ENCODE measurements at places on chromosomes 1 and 21.
A peak's percentile ranks its signal among the peaks of the same experiment; 100 is the strongest.

DNA sequence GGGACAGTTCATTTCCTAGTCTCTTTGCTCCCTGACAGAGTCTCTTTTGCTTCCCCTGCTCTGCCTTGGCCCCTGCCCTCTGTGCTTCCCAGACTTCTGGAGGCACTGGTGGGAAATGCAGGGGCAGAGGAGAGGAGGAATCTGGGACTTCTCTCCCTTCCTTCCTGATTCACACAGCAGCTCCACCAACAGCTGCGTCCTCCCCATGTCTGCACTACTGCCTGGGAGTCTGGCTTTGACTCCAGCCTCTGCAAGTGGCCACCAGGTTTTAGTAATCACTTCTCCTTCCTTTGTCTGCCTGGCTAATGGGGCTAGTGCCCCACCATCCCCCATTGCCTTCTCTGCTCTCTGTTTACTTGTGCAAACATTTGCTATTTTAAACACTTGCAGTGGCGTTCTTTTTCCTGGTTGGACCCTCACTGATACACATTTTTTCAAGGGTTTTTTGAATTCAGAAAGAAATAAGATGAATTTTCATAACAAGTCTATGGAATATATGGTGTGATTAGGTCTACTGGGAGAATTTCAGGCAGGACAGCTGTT is 21.9 kb downstream of the FASLG start:
- DNase-seq = peak; percentile 20

GRCh38 chr1:68495532-68495931 is 1.4 kb downstream of the DEPDC1 start:
- DNase-seq = peak; percentile 49

DNA sequence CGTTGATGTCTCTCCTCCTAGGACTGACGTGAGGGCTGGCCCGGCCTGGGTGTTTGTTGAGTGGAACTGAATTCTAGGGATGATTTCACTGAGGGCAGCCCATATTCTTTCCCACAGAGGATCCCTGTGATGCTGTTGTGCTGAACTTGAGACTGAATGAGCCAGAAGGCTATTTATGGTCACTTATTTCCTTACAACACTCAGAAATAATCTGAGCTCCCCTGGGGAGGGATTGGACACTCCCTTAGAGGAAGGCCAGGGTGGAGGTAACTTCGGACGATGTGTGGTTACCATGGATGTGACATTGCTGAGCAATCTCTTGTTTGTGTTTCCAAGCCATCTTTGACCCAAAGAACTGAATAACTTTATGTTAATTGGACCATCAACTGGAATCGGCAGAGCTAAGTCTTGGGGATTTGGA is 5.1 kb upstream of the TMCO4 start:
- DNase-seq = no peak

DNA sequence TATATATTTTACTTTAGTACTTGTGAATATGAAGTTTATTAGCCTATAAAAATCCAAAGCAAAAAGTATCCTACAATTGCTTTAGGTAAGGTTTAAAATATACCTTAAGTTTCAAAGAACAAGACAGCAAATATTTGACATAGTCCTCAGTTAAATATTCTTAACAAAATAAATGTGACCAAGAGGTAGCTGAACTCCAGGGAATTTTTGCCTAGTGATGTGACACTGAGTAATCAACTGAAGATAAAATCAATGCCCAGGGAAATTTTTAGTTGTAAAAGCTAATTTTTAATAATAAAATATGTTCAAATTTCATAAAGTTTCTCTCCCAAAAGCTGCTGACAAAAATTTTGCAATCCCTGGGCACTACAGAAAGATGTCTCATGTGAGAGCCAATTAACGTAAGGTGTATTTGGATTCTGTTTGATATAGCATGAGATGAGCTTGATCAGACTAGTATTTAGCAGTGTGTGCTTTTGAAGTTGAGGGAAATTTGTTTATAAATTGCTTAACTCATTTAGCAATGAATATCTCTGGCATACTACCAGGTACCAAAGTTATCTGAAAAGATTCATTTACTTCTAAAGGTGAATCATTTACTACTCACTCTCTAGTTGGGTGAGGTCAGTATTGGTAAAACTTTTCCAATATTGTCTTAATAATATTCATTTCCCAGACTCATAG is 80.2 kb upstream of the PALMD start:
- DNase-seq = no peak

DNA sequence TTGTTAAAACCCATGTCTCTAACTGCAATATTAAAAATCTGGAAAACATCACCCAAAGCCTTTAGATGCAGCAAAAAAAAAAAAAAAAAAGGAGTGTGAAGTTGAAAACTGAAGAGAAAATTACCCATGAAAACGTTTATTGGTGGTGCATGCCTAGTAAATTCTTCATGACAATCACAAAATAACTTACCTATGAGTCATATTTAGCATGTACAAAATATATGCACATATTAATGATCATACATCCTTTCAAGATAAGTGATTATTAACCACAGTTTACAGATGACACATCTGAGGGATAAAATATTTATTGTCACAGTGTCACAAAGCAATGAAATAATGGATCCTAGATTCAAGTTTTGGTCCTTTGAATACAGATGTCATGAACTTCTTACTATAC is 505.2 kb upstream of the NR5A2 start:
- no peak for DNase-seq

GRCh38 chr1:153404086-153404635 is 12.2 kb upstream of the S100A7A start:
- no peak for DNase-seq

- peak; percentile 99 for DNase-seq
These were observed 20.6 kb downstream of the CSF1 start for GRCh38 chr1:109931189-109931731.

DNA sequence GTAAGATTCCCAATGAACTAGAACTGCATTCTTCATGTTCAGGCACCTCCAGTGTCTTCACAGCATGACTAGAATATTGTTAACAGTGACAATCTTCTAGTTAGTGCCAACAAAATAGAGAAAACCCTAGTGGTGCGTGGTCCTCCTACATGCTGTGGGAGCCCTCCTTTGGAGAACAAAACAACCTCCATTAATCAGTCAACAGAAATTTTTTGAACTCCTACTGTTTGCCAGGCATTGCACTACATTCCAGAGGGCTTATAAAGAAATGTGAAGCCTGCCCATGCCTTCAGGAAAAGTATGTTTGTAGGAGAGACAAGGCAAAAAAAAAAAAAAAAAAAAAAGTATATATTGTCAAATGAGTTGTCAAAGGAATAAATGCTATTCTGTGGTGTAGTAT is 252.7 kb downstream of the LRRC40 start:
- DNase-seq = no peak

DNA sequence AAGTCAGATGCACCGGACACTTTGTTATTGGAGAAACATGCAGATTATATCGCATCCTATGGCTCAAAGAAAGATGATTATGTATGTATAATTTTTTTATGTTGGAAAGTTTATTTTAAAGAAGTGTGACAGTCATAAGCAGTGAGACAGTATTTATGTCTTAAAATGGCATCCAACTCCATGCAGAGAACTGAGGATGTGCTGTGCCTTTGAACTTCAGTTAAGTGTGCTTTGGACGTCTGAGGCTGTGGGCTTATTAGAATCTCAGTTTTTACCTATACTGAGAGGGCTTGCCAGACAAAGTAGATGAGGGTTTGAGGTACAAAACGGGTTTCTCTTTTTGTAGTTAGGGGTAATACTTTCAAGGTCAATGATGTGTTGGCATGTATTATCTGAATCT is 1.5 kb downstream of the RABGGTB start:
- no peak for DNase-seq

- DNase-seq = no peak
These were observed 177.3 kb upstream of the PLXNA2 start for GRCh38 chr1:208421486-208421885.

DNA sequence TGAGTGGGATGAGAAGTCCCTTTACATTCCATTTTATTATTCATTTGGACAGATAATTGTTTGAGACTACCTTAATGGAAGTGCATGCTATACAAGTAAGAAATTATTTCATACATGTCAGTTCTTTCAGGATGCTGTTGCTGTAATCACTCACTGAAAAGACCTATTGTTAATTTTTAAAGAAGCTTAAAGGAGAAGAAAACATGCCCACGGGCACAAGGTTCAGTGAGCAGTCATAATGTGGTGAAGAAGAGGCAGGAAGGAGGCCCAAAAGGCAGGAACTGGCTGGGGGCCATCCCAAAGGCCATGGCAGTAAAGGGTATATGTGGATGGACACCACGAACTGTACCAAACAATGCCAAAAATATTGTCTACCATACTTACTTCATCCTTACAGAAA is 206.0 kb downstream of the LYPLAL1 start:
- DNase-seq = no peak

DNA sequence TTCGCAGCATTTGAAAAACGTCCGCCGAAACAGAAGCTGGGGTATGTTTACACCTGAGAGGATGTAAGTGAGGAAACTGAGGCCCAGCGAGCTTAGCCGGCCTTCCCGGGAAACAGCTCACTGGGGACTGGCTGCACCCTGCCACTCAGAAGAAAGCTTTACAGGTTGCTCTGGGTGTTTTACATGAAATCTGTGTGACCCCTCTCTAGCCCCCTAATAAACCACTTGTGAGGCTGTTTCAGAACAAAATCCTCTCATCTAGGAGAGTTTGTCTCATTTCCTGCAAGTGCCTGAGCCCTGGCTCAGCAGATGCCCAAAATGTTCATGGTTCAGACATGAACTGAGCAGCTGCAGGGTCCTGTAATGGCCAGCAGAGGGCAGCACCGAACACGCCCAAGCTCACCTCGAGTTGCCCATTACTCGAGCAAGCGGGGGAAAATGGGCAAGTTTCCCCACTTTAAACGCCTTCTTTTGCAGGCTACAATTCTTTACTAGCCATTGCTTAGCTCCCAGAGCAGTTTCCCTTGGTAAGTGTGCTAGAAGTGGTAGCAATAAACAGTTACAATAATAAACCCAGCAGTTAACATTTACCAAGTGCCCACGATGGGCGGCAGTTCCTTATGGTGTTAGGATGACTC is 76.4 kb downstream of the FHAD1 start:
- DNase-seq = peak; percentile 91

GRCh38 chr1:234777856-234778220 is 167.9 kb upstream of the IRF2BP2 start:
- no peak for DNase-seq

GRCh38 chr1:219401724-219402625 is 210.9 kb downstream of the ZC3H11B start:
- DNase-seq = no peak

GRCh38 chr1:29644812-29645211 is 408.5 kb downstream of the PTPRU start:
- DNase-seq = no peak

GRCh38 chr1:236065509-236066005 is 667 bp upstream of the NID1 start:
- peak; percentile 26 for DNase-seq

GRCh38 chr1:67524143-67525052 is 94.2 kb upstream of the SERBP1 start:
- peak; percentile 35 for DNase-seq

DNA sequence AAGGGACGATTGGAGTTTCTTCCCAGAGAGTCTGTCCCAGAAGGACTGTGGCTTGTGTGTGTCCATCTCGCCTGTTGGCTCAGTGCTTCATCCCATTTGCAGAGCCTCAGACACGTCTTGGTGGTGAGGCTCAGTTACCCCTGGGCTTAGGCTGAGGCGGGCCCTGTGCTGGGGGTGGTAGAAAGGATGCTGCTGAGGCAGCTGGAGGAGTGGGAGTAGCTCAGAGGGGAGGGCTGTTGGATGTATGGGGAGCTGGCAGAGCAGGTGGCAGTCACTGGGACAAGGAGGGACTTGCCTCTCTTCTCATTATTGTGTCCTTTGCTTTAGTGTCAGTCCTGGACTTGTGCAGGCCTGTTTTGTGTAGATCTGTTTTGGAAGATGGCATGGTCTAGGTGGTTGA is 7.3 kb upstream of the MIIP start:
- DNase-seq = no peak

DNA sequence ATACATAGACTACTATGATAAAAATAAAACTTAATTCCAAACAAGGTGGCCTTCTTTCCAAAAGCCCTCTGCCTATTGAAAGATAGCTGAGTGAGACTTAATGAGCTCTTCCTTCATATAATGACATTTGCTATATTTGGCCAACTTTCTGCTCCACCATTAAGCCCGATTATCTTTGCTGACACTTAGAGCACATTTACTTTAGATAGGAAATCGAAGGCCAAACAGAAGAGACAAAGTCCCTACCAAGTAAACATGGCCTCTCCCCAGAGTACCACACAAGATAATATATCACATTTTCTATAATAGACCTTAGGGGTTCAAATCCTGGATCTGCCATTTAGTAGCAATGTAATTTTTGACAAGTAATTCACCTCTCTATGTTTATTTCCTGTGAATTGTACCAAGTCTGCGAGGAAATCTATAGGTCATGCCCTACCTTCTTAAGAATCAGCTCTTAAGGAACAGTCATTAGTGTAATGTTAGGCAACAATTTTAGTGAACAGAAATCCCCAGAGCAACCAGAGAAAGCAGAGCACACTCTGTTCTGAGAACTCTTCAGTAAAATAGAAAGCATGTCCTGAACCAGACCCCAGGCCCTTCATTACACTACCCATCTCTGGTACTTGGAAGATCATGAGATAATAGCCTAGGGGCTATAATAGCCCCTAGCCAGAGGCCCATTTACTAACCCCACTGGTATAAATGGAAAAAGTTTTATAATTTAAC is 17.3 kb upstream of the COA6 start:
- no peak for DNase-seq

- DNase-seq = no peak
These were observed 156.7 kb upstream of the NEGR1 start for GRCh38 chr1:72439036-72439435.

- DNase-seq = peak; percentile 68
These were observed 2.5 kb downstream of the CGN start for GRCh38 chr1:151513626-151514121.

DNA sequence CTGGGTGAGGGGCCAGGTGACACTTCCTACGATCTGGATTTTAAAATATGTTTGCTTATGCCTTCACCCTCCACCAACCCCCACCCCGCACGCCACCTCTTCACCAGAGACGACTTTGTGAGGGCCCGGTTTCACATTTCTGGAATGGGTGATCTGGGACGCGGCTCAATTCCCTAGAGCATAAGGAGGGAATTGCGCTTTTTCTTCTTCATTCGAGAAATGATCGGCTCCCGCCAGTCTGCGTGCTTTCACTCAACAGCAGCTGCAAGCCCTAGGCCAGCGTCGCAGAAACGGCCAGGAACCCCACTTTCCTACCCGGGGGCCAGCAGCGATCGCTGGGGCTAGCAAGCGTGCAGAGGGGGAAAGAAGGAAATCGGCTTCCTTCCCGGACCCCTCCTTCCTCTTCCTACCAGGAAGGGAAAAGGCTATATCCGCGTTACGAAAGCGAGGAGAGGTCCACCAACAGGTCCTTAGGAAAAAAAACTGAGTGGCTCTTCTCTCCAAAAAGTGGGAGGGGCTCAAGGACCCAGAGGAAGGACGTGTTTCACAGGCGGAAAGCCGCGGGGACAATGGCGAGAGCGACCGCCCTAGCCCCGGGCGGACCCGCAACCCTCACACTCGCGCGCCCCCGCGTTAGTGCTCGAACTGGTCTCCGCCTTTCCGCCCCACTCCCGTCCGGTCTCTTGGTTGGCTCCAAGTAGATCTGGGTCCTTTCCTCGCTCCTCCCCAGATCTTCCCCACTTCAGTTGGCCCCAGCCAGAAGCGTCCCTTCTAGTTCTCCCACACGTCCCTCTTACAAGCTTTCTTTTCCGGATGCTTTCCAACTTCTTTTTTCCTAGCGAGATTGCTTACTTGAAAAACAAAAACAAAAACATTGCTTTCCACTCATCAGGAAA is 1.1 kb upstream of the ADAMTS1 start:
- DNase-seq = peak; percentile 77
